ENCODE measurements at places on chromosomes 1 and 21.
A peak's percentile ranks its signal among the peaks of the same experiment; 100 is the strongest.

DNA sequence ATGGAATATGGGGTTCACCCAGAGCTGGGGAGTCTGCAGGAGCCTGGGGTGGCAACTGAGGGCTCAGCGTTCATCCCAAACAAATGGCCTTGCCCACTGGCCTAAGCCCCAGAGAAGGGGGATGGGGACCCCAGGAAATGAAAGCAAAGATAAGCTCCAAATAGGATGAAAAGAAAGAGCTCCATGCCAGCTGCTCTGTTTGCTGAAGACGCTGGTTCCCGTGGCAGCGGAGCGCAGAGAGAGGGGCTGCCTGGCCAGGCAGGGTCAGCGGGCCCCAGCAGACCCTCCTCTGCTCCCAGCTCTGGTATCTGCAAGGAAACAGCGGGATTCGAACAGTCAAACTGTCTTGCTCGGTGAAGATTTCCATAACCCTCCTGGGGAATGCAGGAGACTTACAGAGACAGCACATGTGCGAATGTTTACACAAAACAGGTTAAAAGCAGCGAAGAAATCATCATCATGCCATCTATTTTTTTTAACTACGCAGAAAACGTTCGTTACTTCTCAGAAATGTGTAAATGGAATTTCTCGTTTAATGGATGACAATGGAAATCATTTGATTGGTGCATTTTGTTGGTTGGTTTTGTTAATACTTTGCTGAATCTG is 94.4 kb downstream of the PDE9A start:
- no peak for DNase-seq

- DNase-seq, result no peak
Observed at GRCh38 chr1:202283379-202283844, 58.3 kb downstream of the UBE2T start.

- no peak for DNase-seq
Observed at GRCh38 chr21:46434322-46434958, 24.3 kb upstream of the DIP2A start.

DNA sequence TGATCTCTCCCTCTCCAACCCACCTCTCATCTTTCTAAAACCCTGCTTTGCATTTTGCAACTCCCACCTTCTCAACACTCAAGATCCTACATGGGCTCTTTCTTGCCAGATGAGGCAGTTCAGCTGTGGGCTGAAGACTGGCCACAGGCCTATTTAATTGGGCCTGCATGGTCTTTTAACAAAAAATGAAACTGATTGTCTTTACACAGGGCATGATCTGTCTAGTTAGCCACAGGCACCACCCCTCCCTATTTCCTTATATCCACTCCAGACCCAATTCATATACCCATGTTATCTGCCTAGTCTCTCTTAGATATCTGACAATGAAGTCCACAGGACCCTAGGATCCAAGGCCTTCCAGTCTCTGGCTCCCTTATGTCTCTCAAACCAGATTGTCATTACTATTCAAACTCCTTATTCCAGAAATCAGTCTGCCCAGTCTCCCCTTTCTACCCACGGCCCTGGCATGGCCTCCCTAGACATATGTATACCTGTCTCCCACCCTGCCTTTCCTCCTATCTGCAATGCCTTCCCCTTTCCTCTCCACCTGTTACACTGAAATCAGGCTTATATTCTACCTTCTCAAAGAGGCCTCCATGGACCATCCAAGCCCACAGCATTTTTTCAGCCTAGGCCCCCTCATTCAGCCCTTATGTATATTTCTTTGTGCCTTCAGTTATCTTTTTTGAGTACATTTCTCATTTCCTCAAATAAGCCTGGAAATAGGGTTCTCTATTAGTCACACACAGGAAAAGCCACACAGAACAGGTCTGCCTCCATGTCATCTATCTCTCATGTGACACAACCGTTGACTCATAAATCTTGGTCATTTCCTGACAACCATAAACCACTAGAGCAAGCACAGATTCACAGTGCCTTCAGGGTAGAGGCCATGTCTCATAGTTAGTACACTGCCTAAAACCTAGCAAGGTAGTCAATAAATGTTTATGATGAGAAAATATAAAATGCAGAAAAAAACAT is 39.0 kb downstream of the LPAR3 start:
- peak; percentile 45 for DNase-seq

DNA sequence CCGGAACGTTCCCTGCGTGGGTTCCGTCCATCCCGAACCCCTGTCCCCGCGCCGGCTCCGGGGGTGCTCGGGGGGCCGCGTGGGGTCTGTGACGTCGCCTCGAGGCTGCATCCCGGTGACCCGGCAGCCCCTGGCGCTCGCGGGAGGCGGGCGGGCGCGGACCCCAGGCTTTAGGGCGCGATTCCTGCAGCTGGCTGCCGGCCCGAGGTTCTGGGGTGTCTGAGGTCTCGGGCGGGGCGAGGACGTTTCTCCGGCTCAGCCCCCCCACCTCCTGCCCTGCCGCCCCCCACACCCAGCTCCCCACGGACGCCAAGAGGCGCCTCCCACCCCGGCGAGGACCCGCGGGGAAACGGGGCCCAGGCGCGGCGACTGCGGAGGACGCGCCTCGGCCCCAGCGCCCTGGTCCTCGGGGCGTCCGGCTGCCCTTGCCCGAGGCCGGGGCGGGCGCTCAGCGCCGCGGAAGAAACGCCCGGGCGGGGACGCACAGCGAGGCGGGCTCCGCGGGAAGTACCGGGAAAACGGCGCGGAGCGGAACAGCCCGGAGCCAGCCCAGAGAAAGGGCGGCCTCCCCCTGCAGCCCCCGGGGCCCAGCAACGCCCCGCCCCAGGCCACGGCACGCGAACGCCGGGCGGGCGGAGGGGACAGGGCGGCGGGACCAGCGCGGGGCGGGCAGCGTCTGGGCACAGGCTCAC is 1.3 kb upstream of the PCBP3 start:
- no peak for DNase-seq

DNA sequence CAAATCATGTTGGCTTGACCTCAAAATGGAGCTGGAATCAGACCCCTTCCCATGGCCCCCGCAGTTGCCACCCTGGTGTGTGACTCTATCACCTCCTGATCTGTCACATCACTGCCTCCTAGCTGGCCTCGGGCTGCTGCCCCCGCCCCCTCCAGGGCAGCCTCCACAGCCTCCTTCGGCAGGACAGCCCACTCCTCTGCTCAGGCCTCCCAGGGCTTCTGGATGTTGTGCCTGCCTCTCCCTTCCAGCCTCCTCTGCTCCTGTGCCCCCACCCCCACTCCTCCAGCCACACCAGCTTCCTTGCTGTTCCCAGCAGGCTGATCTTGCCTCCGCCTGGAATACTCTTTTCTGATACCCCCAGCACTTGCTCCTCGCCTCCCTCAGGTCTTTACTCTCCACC is 134.4 kb upstream of the EDN2 start:
- DNase-seq, result peak; percentile 7

GRCh38 chr1:240030236-240030635 is 61.4 kb upstream of the FMN2 start:
- DNase-seq, result no peak

- no peak for DNase-seq
Observed at GRCh38 chr1:10295481-10296085, 85.2 kb downstream of the KIF1B start.

GRCh38 chr1:207805841-207806421 is 54.1 kb downstream of the CD46 start:
- no peak for DNase-seq

- peak; percentile 31 for DNase-seq
Observed at GRCh38 chr1:147641695-147642592, 28.4 kb downstream of the ACP6 start.

DNA sequence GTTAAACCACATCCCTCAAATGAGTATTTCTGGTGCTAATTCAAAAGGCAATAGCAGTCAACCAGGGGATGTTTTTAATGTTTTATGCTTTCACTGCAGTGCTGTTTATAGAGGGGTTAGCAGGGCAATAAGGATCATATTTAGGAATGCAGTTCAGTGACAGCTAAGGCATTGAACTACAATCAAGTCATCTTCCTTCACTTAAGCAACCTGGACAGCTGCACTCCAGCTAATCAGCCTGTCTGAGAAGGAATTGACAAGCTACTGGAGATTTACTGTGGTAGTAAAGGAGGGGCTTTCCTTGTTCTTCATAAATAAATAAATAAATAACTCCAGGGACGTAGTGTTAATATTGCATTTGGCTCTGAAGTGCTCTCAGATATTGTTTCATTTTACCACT is 93.9 kb downstream of the DAB1 start:
- no peak for DNase-seq

DNA sequence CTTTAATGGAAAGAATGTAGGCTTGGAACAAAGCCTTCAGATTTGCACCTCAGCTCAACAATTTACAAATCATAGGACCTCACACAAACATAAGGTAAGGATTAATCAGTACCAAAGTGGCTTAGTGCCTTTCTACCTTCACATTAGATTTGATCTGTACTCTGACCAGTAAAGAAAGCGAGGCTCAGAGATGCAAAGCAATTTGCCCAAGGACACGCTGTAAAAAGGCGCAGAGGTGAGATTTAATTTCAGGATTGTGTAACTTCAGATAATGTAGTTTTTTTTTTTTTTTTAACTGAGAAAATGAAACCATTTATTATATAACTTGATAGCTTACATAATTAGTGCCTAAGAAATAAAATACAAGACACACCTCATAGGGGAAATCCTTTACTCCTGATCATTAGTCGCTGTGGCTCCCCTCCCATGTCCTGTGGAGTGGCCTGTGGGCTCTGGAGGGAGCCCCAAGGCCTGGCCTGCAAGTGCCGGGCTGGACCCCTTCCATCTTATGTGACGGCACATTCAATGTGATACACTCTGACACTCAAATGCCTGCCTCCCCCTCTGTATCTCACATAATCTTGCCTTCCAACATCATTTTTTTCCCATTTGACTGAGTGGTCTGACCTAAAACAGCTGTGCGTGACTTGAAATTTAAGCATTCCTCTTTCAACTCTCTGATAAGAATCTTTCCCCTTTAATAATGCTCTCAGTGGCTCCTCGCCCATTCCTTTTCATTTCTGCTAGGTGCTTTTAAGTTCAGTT is 426.5 kb upstream of the DAB1 start:
- no peak for DNase-seq

GRCh38 chr1:23555986-23556634 is 3.2 kb downstream of the ID3 start:
- no peak for DNase-seq

GRCh38 chr21:39670701-39671100 is 58.0 kb downstream of the B3GALT5 start:
- no peak for DNase-seq

DNA sequence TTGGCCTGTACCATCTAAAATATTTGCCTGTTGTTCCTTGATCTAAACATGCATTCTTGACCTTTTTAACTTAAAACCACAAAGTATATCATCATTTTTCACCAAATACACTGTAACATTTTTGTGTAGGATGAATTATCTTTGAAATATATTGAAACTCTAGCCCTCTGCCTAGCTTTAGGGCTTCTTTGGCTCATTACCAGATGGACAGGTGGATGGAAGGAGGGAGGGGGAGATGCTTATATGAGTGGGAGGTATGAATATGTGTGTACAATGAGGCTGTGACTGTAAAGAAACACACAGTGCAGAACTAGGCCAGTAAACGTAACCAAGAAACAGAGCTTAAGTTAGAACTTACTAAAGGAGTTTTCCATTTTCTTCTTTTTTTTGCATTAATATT is 118.5 kb downstream of the ESRRG start:
- DNase-seq, result no peak

DNA sequence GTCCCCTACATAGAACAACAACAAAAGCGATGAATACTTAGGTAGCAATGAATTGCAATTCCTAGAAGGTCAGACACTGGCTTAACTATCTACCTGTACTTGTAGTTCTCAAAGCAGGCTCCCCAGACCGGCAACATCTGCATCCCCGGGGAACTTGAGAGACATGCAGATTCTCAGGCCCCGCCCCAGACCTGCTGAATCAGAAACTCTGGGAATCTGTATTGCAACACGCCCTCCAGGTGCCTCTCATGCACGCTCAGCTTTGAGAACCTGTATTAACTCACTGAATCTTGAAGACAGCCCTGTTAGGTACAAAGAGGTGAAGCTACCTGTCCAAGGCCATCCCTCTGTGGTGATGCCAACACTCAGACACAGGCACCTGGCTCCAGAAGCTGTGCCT is 128.1 kb downstream of the KAZN start:
- DNase-seq, result no peak

- DNase-seq, result no peak
Observed at GRCh38 chr1:228721407-228721806, 13.9 kb upstream of the RHOU start.

GRCh38 chr1:230175163-230175747 is 108.2 kb downstream of the GALNT2 start:
- no peak for DNase-seq

GRCh38 chr1:37325010-37325409 is 149.4 kb upstream of the ZC3H12A start:
- no peak for DNase-seq

GRCh38 chr1:64470665-64471217 is 812 bp downstream of the CACHD1 start:
- DNase-seq, result no peak

GRCh38 chr21:36250423-36251075 is 69.4 kb upstream of the MORC3 start:
- DNase-seq, result no peak

GRCh38 chr1:156748670-156749418 is 2.6 kb downstream of the HDGF start:
- no peak for DNase-seq

DNA sequence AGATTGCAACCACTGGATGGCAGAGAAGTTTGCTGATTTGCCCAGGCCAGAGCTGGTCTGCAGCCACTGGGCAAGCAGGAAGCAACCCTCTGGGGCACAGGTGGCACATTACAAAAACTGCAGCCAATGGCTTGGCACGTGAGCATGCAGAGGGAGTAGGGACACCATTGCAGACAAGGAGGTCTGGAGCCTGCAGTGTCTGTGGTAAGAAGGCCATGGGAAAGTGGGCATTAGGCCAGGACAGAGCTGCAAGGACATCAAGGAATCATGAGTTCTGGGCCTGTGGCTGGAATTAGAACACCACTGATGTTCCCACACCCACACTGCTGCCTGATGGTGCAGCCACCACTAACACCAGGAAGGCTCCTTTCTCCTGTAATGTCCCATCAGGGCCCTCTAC is 113.0 kb downstream of the TSEN15 start:
- no peak for DNase-seq

DNA sequence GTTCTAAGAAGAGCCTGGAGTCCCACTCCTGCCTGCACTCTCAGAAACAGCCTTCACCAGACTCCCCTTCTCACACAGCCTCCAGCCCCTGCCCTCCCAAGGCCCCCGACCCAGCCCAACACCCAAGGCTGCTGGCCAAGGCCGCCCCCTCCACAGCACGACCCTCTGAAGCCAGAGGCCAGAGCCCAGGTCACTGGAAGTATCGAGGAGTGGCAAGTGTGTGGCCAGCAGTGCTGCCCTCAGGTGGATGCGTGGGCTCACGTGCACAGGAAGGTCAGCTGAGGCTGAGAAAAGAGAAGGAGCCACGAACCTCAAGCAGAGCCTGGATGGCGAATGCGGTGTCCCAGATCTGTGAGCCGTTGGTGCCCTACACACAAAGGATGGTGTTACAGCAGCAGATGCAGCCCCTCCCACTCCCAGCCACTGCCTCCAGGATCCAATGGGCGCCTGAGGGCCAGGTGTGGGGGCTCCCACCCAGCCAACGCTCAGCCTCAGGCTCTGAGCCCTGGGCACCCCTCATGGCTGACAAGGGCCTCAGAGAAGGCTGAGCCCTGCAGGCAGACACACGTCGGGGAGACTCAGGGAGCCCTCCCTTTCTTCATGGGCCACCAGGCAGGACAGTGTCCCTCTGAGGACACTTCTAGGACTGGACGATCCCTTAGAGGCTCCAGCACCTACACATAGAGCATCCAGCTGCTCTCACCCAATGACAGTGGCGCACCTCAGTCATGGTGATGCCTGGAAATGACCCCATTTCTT is 18.0 kb downstream of the LSS start:
- no peak for DNase-seq

GRCh38 chr1:167669209-167670124 is 39.4 kb downstream of the RCSD1 start:
- DNase-seq, result no peak

- no peak for DNase-seq
Observed at GRCh38 chr1:33459691-33460090, 12.8 kb upstream of the ZSCAN20 start.

Measured in activated T-helper 2 cell treated with anti-CD3 and anti-CD28 coated beads, Interferon-gamma antibody, Interleukin-2, Interleukin-4, amounts not matched to agents 10 μg/mL and 5 μg/mL and 100 μg/mL, durations not matched to agents 14 hours and 24 hours and 36 hours (primary cell).